ENCODE measurements at places on chromosomes 1 and 21.

DNA sequence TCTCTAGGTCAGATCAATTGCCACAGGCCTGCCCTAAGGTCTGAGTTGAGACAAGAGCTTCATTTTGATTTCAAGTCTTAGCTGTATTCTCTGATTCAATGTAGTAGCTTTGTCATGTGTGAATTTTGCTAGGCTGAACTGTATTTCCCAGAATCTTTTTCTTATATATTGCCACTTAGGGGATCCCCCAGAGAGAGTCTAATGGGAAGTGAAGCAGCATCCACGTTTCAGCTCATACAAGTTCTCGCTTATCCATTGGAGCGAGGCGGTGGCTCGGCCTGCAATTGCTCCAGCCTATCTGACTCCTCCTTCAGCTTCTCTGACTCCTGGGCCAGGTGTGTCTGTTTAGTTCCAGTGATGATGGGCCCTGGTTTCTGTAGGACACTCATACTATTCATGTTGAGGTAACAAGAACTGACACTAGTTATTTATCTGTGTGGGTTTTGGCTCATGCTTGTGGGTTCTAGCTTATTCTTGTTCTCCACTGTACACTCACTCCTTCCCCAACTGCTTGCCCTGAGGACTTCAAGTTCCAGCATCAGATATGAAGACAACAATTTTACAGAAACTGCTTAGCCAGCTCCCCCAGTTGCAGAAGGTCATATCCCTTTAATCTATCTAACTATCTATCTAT lies 48.2 kb downstream of the TBX19 start:
- DNase-seq: no peak

- DNase-seq: no peak
These were observed 3.0 kb upstream of the MACO1 start for GRCh38 chr1:25427696-25428095.

DNA sequence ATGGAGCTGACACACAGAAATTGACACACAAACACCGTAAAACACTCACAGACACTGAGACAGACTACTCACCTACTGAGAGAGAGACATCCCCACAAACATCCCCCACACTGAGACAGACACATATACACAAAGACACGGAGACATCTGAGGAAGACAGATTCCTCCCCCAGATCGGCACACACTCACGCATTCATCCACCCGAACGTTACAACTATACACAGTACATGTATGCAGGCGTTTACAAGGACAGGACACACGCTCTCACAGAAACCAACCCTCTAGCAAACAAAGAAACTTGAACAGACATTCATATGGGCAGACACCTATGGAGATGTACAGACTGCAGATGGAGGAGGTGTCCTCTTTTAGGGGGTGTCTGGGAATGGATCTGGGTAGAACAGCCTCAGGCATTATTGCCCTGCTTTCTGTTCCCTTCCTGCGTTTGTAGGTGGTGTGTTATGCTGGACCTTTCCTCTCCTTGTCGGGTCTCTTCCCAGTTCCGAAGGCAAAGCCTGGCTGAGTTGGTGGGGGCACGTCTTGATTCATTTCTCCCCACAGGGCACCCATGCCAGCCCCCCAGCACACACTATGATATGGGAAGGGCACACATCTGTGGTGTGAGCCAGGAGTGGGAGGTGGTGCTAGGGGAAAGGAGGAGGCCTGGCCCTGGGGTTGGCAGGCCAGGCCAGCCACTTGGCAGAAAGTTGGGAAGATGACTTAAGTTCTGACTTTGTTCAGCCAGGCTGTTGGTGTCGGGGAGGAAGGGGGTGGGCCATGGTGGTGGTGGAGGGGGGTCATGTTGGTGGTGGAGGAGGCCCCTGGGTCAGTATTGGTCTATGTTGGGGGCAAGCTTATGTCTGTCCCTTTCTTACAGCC lies 1.5 kb downstream of the KIRREL1 start:
- DNase-seq: no peak

DNA sequence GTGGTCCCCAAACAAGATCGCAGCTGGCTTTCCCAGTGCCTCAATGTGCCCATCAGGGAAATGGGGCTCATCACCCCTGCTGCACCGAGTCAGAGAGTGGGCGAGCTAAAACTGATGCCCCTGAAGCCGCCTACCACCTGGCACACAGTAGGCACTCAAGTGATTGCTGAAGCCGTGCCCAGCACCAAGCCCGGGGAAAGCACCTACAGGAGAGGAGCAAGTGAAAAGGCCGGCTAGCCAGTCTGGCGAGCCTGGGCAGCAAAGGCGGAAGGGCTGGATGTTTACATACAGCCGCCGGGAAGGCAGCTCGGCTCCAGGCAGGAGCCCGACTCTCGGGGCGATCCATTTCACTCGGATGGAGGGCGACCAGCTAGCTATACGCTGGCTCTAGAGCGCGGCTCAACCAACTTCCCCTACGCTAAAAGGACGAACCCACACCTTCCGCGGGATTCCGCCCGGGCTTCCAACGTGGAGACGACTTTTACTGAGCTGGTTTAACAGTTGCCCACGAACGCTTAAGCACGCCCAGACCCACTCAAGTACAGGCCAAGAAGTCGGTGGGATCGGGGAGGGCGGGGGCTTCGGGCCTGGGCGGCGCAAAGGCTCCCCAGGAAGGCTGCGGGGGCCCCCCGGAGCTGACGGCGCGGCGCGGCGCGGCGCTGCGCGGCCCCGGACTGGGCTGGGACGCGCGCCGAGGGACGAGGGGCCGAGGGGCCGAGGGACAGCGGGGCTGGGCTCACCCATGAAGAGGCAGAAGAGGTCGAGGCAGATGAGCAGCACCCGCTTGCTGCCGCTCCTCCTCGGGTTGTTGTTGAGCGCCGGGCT lies 1.0 kb downstream of the PLPP3 start:
- no peak for DNase-seq

GRCh38 chr1:209409780-209410179 lies 173.7 kb upstream of the CAMK1G start:
- no peak for DNase-seq

DNA sequence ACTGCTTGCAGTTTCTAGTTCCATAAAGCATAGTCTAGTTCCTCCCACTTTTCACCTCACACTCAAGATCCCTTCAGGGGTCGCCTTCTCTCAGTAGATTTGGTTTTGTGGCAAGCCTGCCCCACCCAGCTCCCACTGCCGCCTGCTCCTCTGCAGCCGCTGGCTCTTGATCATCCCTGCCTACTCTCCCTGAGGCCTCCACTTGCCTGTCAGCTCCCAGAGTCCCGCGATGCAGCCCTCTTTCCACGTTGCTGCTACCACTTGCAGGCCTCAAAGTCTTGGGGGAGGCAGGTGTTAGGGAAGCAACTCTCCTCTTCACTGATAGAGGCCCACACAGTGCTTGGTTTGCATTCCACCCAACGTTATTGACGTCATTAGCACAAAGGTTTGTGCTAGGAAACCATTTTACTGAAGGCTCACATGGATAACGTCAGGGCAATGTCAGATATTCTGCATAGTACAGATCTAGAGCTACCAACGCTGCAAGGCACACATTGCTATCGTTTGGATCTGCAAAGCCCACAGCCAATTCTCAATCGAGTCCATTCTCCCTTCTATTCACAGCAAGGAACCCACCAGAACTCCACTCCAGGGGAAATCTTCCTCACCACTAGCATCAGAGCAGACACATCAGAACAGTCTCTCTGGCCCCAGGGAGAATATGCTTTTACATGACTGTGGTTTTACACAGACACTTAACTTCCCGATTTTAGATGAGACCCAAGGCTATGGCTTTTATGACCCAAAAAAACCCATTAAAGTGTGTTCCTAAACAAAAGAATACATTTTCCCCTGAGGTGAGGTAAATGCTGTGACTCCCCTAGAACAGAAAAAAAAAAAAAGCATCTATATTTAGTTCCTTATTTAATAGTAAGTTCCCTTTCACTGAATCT lies 519.5 kb upstream of the CAMK1G start:
- DNase-seq: no peak

DNA sequence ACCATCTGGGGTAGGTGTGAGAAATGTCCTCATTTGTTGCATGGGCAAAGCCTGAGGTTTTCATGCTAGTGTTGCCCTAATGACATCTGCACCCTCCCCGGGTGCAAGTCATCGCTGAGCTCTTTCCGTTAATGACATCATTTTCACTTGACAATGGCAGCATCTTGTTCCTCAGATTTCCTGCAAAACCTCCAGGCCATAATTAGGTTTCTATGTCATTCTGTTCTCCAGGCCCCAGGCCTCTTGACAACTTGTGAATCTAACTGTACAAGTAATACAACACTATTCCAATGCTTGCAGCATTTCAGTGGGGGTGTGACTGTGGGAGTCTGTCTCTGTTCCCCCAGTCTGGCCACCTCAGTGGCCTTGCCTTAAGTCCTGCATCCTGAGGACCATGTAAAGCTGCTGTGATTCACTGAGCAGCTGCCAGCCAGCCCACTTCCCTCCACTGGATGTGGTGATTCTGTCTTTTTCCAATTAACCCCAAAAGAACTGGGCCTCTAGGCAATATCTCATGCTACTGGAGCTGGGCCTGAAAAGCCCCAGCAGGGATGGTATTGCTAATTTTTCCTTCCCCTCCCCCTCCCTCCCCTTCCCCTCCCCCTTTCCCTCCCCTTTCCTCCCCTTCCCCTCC lies 22.8 kb downstream of the RAB7B start:
- no peak for DNase-seq

- DNase-seq: no peak
These were observed 63.8 kb downstream of the TBCE start for GRCh38 chr1:235430991-235431390.

- no peak for DNase-seq
These were observed 88.9 kb downstream of the LRRC53 start for GRCh38 chr1:74423471-74423870.

DNA sequence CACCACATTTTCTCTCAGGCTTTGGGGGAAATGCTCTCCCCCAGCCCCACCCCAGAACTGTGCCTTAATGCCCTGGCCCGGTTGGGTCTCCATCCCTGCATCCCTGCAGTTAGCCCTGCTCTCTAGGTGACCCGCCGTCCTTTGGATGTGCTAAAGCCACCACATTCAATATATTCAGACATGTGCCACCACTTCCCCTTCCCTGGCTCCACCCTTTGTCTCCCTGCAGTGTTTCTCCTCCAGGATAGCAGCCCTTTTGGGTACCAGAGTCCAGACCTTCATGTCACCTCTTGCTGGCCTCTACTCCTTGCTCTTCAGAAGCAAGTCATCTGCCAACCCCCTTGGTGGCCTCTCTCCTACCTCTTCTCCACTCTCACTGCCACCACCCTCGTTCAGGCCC lies 41.8 kb downstream of the RUNX1 start:
- DNase-seq: no peak

GRCh38 chr1:237999426-238000052 lies 108.8 kb upstream of the ZP4 start:
- no peak for DNase-seq

- no peak for DNase-seq
These were observed 15.9 kb downstream of the SAMD11 start for GRCh38 chr1:939511-940106.

GRCh38 chr1:156860113-156860627 lies 495 bp upstream of the NTRK1 start:
- no peak for DNase-seq

- no peak for DNase-seq
These were observed 26.4 kb downstream of the ACP6 start for GRCh38 chr1:147643974-147644373.

GRCh38 chr1:90821152-90821787 lies 104.2 kb upstream of the BARHL2 start:
- no peak for DNase-seq

DNA sequence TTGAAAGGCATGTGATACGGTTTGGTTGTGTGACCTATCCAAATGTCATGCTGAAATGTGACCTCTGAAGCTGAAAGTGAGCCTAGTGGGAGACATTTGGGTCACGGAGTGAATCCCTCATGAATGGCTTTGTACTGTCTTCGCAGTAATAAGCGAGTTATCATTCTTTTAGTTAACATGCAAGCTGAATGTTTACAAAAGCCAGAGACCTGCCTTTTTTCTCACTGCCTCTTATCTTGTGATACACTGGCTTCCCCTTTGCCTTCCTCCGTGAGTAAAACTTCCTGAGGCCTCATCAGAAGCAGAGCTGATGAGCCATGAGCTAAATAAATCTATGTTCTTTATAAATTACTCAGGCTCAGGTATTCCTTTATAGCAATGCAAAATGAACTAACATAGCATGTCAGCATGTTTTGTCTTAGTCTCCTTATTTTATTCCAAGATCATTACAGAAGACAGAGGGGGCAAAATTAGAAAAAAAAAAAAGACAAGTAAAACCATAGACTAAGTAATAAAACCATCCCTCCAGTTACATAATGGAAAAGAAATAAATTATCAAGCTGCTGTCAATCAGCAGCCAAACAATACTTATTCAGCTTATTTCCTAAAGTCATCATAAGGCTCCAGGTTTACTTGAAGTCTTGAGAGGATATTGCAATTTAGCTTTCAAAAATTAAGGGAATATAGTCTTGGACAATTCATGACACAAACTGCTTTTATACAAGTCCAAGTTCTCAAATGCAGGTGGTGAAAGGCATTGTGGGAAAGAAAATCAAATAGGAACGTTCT lies 12.1 kb downstream of the RGS18 start:
- DNase-seq: no peak

DNA sequence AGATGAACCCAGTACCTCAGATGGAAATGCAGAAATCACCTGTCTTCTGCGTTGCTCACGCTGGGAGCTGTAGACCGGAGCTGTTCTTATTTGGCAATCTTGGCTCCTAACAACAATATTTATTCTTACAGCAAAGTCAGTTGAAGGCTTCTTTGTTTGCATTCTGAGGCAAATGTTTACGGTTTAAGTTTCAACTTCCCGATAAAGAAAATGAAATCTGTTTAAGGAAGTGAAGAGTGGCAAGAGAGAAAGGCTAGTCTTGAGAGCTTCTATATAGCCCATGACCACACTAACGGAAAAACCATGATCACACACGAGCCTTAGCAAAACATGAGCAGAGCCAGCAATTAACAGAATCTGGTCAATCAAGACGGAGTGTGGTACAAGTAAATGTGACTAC lies 122.6 kb upstream of the ZNHIT6 start:
- DNase-seq: no peak

DNA sequence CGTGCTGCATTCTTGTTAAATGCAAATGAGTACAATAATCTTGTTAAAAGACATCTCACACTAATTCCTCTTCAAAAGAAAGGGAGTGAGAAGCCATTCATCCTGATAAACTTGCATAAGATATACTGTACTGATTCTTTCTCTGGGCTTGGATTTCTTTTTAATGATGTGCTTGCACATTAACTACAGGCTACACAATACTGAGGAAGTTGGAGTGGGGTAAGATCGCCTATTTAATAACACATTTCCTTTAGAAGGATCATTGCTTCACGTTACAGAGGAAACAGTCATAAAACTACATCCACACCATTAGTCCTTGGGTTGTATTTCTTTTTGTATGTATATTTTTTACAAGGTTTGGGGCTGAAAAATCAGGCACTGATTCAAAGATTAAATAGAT lies 36.6 kb downstream of the NRIP1 start:
- peak; percentile 49 for DNase-seq

GRCh38 chr1:29973406-29973805 lies 737.1 kb downstream of the PTPRU start:
- no peak for DNase-seq

GRCh38 chr1:91884459-91885212 lies 1.3 kb downstream of the TGFBR3 start:
- DNase-seq: peak; percentile 8
